ENCODE measurements at places on chromosomes 5 and 9.

- peak; percentile 18 for DNase-seq
Measured at GRCh38 chr9:133604214-133604613, 5.0 kb downstream of the FAM163B start.

- DNase-seq, result no peak
Measured at GRCh38 chr5:90849939-90850338, 291.3 kb downstream of the ADGRV1 start.

DNA sequence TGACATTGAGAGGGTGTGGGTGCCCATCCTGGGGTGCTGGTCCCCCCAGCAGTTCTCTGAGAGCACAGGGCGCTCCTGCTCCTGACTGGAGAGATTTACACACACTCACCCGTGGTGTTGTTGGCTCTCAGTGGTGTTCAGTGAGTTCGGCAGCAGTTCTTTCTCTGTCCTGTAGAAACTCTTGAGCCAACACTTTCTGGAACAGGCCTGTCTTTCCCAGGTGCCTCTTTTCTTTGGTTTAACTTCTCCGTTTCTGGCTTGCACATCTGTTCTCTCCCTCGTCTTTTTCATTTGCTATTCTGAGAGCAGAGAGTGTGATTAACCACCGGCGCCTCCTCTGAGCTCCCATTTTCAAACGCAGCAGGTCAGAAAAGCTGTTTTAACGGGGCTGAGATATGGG lies 284.5 kb downstream of the IRX2 start:
- DNase-seq, result no peak

- no peak for DNase-seq
Measured at GRCh38 chr5:69528609-69529008, 31.4 kb upstream of the GTF2H2C start.

DNA sequence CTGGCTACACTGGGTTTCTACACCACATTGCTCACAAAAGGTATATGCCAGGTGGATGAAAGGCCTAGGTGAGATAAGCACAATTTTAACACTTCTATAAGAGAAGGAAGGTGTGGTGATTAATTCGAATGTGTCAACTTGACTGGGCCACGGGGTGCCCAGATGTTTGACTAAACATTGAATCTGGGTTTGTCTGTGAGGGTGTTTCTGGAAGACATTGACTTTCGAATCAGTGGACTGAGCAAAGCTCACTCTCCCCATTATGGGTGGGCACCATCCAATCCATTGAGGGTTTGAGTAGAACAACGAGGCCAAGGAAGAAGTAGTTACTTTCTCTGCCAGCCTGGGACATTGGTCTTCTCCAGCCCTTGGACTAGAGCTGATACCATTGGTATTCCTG lies 78.2 kb upstream of the COL5A1 start:
- no peak for DNase-seq

DNA sequence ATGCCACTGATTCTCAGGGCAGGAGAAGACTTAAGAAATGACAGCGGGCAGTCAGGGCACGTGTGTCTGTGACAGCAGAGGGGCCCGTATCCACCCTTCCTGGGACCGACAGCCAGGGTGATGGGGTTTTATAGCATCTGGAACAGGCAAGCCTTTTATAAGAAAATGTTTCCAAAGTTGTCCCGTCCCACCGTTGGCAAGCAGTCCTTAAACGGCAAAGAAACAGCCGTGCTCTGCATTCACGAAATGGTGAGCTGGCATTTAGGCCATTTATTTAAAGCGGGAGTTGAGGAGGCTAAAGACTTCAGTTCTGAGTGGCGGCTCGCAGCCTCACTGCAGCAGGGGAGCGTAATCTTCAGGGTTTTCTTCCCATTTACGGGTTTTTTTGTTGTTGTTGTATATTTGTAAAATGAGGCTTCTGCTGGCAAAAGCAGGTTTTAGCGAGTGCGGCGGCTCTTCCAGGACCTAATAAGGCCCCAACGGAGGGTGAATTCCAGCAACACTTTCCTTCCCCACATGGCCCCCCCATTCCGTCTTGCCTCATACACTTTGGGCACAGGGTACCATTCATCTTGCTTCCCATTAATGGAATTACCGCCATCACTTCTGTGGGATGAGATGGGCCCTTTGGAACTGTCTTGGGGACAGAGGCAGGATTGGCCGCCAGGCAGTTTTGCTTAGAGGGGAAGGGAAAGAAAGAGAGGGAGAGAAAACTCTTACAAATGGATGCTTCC lies 15.8 kb downstream of the NEK6 start:
- DNase-seq, result no peak

DNA sequence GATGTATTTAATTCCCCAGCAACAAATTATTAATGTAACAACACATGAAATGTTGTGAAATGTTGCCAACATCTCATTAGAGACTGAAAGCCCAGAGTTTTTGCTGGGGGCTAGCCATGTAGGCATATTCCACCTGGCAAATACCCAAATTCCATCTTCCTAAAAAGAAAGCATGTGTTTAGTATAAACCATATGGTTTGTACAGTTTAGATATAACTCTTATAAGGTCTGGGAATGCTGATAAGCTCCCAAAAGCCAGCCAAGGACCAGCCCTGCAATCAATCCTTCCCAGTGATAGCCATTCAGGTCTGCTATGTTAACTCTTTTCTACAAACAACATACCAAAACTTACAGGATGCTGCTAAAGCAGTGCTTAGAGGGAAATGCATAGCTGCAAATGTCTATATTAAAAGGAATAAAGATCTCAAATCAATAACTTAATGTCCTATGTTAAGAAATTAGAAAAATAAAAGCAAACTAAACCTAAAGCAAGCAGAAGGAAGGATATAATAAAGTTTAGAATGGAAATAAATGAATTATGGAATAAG lies 158.9 kb downstream of the AUH start:
- DNase-seq, result no peak

DNA sequence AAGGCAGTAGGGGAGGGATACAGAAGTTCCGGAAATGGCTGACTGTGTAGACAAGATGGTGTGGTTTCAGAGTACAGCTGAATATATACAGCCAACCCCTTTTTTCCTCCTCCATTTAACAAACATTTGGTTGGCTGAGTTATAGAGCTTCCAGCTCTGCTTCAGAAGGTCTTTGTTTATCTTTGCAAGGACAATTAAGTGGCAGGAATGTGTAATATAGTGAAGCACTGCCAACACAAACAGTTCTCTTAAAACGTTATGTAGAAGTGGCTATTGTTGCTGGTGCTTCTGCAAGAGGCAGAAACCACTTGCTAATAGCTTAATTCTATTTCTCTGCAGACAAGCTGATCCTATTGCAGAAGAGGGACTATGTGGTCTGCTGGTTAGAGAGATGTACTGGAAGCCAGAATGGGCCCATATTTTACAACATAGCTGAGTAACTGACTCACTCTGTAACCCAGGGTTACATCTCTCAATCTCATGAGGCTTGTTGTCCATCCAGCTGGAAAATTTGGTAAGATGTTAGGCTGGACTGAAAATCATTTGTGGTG lies 62.7 kb upstream of the OSMR start:
- DNase-seq, result no peak
